ENCODE measurements at places on chromosomes 13 and 19.

- DNase-seq = peak; percentile 36
Observed at GRCh38 chr19:11887611-11888531, at the start of gene ZNF69. TSS of gene ZNF69 (plus strand) at chr19:11887782. CDS start at chr19:11887924, 142 bp downstream.

DNA sequence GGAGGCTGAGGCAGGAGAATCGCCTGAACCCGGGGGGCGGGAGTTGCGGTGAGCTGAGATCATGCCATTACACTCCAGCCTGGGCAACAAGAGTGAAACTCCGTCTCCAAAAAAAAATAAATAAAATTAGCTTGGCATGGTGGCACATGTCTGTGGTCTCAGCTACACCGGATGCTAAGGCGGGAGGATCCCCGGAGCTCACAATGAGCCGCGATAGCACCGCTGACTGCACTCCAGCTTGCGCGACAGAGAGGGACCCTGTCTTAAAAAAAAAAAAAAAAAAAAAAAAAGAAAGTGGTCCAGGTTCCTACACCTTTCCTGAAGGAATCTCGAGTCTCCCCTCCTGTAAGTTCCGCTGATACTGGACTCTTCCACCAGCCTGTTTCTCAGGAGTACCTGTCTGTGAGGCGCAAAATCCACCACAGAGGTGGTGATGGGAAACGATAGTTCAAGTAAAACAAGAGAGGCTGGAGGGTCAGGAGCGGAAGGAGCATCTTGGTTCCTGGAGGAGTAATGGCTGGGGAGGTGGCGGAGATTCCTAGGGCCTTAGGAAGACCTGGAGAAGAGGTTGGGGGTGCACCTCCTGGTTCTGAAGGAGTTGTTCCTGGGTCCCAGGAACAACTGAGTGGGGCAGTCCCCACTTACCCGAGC is 471 bp downstream of the FUT1 start:
- DNase-seq = no peak

DNA sequence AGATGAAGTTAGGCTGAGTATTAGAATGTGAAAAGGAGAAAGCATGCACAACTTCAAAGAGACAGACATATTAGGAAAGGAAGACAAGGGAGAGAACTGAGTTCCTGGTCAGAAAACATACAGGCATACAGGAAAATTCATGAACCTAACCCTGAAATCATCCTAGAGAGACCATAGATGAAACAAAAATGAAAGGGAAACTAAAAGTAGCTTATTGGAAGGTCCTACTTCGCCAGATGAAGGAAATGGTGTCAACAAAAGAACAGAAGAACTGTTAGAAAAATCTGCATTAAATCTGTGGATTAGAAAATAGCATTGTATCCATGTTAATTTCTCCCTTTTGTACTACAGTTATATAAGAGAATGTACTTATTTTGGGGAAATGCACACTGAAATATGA is 169.0 kb upstream of the UFM1 start:
- no peak for DNase-seq

DNA sequence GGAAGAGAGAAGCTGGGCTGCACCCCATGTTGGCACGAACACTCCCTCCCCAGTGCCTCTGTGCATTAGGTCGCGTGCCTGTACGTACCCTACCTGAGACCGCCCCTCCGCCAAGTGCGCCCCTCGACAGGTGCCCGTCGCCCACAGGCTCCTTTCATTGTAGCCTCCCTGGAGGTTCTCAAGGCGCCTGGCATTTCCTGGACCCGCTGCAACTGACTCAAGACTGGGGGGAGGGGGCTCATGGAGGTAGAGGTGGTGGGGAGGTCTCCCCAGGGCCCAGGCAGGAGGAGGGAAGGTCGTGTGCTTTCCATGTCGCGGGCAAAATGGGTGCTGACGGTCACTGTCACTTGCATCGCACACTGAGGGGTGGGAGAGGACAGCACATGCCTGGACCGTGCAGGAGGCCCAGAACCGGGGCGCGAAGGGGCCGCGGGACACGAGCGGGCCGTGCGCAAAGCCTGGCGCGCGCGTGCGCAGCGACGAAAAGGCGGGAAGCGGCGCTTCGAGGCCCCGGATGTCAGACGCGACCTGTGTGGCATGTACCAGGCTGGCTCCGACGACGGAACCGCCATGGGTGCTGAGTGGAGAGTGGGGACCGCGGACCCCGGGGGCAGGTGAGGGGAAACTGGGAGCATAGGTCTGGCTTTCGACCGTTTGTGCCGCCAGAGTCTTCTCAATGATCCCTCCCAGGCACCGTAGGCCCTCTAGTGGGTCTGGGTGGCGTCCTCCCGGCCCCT is 16.5 kb downstream of the NFIX start:
- no peak for DNase-seq
